GM12864 (cell line): ENCODE measurements at places on chromosomes 3 and 15.

DNA sequence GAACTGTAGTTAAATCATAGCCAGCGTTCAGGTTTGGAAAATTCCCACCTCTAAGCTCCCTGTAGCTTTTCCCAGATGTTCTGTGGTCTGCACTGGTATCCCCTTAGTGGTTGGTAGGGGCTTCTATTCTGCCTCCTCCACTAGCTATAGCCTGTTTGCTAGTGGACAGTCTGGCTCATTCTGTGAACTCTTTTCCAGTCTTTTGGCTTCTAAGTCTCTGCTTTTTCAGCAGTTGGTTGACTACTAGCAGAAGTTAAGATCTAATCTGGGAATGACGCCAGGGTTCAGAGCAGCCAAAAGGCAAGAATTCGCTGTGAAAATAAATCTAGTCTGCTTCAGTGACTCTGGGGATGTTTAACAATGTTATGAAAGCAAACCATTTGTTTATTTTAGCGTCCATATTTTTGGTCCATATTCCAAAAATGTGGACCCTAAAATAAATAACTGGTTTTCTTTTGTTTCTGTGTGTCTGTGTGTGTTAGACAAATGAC lies 73.7 kb upstream of the WDR72 start:
- no peak for DNase-seq

DNA sequence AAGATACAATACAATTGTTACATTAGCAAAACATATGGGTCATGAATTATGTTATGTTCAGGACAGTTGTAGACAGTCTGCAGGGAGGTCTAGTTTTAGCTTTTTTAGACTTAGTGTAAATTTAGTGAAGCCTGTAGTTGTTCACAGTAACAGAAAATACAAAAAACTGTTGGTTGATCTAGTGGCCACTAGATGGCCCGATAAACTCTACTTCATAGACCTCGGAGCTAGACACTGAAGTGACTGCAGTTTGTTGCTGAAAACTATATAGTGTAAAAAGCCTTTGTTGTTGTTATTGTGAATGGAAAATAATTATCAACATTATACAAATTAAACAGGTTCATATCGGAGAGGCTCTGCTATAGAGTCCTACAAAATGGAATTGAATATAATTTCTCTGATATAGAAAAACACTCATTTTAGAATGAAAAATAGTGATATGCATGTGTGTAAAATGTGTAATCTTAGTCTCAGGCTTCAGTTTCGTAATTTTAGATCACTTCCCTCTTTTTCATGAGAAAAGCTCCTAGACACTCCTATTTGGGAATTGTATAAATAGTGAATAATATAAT lies 18.3 kb downstream of the MAGEL2 start:
- no peak for DNase-seq

- DNase-seq, result no peak
Observed at GRCh38 chr3:193869221-193870201, 266.4 kb upstream of the HES1 start.

DNA sequence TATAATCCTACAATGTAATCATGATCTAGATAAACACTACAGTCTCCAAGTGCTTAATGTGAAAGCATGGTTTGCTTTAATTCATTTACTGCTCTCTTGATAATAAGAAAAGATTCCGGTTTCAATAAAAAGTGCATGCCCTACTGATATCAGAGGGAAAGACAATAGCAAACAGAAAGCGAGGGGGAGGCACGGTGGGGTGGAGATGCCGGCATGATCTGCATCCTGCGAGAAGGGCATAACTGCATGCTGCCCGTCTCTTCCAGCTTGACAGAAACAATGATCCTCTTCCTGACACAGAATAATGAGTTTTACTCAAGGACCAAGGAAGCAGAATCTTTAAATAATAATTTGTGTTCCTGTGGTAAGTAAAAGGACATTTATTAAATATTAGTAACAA lies 51.7 kb downstream of the GOLIM4 start:
- DNase-seq, result no peak

DNA sequence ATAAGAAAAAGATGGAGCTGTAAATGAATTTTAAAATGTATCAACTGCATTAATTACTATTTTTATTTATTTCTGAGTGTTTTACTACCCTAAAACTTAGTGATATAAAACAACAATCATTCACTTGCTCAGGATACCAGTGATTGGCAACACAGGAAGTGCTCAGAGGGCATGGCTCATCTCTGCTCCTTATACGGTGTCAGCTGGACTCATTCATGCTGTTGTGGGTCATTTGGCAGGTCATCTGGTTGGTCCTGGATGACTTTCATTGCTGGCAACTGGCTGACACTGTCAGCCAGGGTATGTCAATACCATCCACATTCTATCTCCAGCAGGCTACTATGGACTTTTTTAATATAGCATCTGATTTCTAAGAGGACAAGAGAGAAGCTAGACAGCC lies 689.6 kb upstream of the NECTIN3 start:
- DNase-seq, result no peak

DNA sequence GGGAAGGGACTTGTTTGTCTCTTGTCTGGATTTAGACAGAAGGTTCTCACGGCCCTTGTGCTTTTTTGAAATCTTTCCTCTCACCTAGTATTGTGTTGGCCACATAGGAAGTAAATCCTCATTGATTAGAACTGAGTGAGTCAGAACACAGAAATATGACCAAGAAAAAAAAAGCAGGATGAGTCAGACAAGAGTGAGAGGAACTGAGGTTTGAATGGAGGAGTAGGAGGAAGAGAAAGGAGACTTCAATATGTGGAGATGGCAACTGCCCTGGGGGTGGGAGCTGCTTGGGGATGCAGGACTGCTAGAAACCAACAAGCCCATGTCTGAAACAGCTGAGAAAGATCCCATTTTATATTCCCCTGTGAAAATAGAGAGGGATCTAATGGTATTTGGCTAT lies 194.1 kb upstream of the ZBTB20 start:
- DNase-seq, result no peak

DNA sequence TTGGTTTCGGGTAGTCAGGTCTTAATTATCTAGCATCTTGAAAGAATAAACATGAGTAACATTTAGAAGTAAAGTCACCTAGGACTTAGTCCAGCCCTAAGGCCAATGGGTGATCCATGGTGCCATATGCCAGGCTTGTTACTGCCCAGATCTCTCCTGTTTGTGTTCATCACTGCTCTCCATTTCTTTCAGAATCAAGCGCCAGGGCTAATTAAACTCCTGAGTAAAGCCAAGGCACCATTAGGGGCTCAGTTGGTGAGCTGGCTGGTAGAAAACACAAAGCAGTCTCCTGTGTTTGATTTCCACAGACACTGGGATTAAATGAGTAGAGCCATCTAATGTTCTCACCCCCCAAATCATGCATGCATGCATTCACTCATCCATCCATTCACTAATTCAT lies 11.3 kb downstream of the CYP19A1 start:
- DNase-seq, result no peak

- DNase-seq, result no peak
Observed at GRCh38 chr3:146757759-146758158, 152.6 kb upstream of the PLSCR5 start.

DNA sequence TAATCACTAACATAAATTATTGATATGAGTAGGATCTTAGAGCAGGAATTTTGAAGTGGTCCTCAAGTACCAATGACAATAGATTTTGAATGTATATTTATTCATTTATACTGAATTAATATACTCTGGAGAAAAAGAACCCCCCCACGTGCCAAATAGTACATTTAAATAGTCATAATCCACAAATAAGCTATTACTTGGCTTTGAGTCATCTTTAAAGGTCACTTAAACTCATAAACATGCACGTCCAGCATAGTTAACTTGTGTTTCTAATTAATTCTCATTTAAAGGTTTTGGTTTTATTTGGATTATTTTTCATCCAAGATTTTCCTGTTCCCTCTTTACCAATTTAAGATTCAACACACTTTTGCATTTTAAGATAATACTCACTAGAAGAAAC lies 35.1 kb downstream of the FGF7 start:
- DNase-seq, result no peak

DNA sequence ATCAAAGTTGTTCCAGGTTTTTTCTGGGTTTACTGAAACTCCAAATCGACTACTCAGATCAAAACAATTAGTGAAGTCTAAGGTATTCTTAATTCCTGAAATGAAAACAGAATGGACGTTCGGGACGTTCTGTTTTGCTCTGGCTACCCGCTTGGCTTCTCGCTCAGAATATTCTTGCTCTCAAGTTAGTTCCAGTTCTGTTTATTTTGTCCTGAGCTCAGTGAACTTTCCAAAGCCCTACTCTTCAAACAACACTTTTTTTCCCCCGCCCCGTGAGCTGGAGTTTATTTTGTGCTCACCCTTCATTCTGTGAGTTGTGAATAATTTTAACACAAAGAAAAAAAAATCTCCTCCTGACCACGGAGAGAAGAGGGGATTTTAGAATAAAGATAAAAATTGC lies 72.6 kb downstream of the SAMMSON start:
- no peak for DNase-seq

- DNase-seq, result no peak
Observed at GRCh38 chr3:4643904-4644547, 150.9 kb downstream of the ITPR1 start.
